ENCODE measurements at places on chromosomes 7 and 10. TPM values are rescaled to one million over a fixed set of nuclear protein-coding genes. Genes with fewer than 3 reads are reported as not detected.

FGFBP3 gene
- total RNA-seq = 1.6 TPM

LGI1 gene
- total RNA-seq = not detected

H2BK1 gene
- not detected for total RNA-seq

DNA sequence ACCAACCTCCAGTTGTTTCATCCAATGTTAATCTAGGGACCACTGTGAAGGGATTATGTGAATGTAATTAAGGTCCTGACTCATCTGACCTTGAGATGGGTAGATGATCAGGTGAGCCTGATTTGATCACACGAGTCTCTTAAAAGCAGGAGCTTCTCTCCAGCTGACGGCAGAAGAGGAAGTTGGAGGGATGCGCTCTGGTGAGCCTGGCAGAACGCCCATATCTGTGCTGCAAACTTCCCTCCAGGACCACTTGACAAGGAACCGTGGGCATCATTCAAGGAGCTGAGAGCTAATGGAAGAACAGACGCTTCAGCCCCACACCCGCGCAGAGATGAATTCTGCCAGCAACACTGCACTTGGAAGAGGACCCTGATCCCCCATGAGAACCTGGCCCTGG is 642.4 kb downstream of the TNS3 start:
- H3K27ac ChIP-seq = no peak overlapping the region
- H3K4me3 ChIP-seq = no peak overlapping the region

- no peaks in the 10 kb centered on the region for H3K4me1 ChIP-seq
- peaks cover 2% of the 10 kb centered on the region for H3K27me3 ChIP-seq
- DNase-seq = no peak
- H3K27ac ChIP-seq = no peak overlapping the region
Measured at GRCh38 chr7:47373871-47374451, 207.9 kb downstream of the TNS3 start.

GRCh38 chr10:132881186-132881920 is 61.0 kb downstream of the CFAP46 start:
- DNase-seq = no peak
- H3K27ac ChIP-seq = no peak overlapping the region
- H3K36me3 ChIP-seq = no peaks in the 10 kb centered on the region

- no peak for DNase-seq
- H3K27ac ChIP-seq = no peak overlapping the region
- H3K4me1 ChIP-seq = peaks cover 2% of the 10 kb centered on the region
- H3K27me3 ChIP-seq = no peaks in the 10 kb centered on the region
Measured at GRCh38 chr10:97718659-97719142, 5.2 kb downstream of the MARVELD1 start.

GRCh38 chr10:102612964-102613275 is 31.4 kb upstream of the TRIM8 start:
- peak overlapping the region; percentile 92 for H3K27ac ChIP-seq
- H3K4me1 ChIP-seq = peaks cover 47% of the 10 kb centered on the region
- H3K36me3 ChIP-seq = peaks cover 1% of the 10 kb centered on the region
- H3K27me3 ChIP-seq = no peaks in the 10 kb centered on the region
- peak; percentile 70 for DNase-seq

DNA sequence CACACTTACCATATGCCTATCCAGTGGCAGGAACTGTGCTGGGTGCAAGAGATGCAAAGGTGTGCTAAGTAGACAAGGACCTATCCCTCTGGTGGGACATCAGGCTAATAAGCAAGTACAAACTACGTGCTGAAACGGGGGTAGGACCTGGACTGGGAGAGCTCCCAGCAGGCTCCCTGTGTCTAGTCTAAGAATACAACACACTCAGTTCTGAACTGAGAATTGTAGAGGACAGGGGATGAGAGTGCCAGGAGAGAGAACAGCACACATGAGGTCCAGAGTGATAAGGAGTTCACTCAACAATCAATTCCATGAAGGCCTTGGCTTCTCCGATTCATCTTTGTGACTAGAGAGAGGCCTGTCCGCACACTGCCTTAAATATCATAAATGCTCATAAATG is 253.7 kb downstream of the ELMO1 start:
- no peak overlapping the region for H3K4me3 ChIP-seq
- H3K36me3 ChIP-seq = peaks cover 23% of the 10 kb centered on the region

DNA sequence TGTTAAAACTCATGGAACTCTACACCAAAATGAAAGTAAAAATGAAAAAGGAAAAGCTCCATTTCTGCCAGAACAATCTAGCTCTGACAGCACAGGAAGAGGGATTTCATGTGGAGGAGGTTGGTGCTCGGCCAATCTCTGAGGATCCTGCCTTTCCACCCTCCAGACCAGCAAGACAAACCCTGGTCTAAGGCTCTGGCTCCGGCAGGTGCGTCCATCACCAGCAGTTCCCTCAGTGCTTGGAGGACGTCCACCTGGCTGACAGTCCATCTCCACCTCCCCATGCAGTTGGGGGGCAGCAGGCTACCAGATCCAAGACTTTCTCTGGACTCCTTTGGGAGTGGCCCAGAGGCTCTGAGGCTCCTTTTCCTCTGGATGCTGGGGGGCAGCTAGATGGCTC is 25.0 kb upstream of the LOXL4 start:
- no peak overlapping the region for H3K27ac ChIP-seq
- H3K4me3 ChIP-seq = no peak overlapping the region
- no peak for DNase-seq
- H3K4me1 ChIP-seq = no peaks in the 10 kb centered on the region
- H3K36me3 ChIP-seq = no peaks in the 10 kb centered on the region
- H3K27me3 ChIP-seq = peaks cover 12% of the 10 kb centered on the region

- no peak overlapping the region for H3K4me3 ChIP-seq
- H3K36me3 ChIP-seq = no peaks in the 10 kb centered on the region
- DNase-seq = no peak
Measured at GRCh38 chr7:118734541-118734940, 510.0 kb downstream of the ANKRD7 start.

DNA sequence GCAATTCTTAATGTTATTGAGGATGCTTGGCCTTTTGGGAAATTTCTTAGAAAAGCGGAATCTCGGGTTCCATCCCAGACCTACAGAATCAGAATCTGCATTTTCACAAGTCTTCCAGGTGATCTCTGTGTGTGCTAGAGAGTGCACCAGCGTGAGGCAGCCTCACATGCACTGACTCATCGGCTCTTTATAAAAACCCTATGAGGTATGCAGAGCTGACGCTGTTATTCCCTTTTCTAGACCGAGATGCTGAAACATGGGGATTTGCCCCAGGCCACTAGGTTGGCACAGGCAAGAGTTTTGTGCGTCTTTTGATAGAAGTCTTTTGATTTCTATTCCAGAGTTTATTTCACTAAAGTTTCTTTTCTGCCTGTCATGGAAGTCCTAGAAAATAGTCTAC is 61.2 kb downstream of the CDCA7L start:
- DNase-seq = no peak
- no peaks in the 10 kb centered on the region for H3K4me1 ChIP-seq
- H3K4me3 ChIP-seq = no peak overlapping the region
- H3K27ac ChIP-seq = no peak overlapping the region
- no peaks in the 10 kb centered on the region for H3K36me3 ChIP-seq

GRCh38 chr10:35070521-35070920 is 19.6 kb downstream of the CUL2 start:
- no peaks in the 10 kb centered on the region for H3K27me3 ChIP-seq
- H3K27ac ChIP-seq = no peak overlapping the region
- peaks cover 14% of the 10 kb centered on the region for H3K4me1 ChIP-seq
- no peak for DNase-seq
- H3K4me3 ChIP-seq = no peak overlapping the region

- peak overlapping the region; percentile 3 for H3K4me3 ChIP-seq
- peak overlapping the region; percentile 70 for H3K27ac ChIP-seq
- H3K27me3 ChIP-seq = peaks cover 1% of the 10 kb centered on the region
- DNase-seq = peak; percentile 76
- H3K4me1 ChIP-seq = peaks cover 43% of the 10 kb centered on the region
Measured at GRCh38 chr10:113961182-113962031, 82.3 kb upstream of the ADRB1 start.

DNA sequence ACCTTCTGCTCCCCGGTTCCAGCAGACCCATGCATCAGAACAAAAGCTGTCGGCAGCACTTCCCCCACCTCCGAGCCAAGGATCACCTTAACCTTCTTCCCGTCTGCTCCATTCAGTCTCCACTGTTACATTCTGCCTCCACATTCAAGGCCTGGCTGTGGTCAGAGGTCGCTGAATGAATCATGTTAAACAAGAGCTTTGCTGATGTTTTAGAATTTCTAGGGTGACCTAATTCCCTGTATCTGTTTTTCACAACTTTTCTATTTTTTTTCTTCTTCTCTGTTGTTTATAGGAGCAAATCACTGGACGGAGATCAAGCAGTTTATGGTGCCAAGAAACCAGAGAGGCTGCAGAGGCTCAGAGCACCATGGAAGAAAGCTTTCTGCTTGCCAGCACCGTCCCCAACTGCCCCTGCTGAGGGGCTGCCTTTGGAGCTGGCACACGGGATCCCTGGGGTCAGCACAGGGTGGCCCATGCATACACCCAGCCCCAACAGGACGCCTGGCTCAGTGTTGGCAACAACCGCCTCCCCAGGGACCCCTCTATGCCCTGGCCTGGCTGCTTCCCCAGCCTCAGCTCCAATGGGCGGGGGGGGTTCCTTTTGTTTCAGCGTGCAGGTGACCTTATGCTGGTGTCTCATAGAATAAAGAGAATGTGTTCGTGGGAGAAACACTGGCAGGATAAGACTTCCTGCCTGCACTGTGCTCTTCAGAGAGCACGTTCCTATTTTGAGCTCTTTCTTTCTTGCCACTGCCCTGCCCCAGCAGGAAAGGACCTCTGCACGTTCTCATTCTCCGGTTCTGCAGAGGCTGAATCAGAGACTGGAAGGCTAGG is 182.7 kb upstream of the LYZL2 start:
- H3K36me3 ChIP-seq = no peaks in the 10 kb centered on the region
- H3K27me3 ChIP-seq = no peaks in the 10 kb centered on the region
- no peak overlapping the region for H3K4me3 ChIP-seq
- peaks cover 24% of the 10 kb centered on the region for H3K4me1 ChIP-seq

DNA sequence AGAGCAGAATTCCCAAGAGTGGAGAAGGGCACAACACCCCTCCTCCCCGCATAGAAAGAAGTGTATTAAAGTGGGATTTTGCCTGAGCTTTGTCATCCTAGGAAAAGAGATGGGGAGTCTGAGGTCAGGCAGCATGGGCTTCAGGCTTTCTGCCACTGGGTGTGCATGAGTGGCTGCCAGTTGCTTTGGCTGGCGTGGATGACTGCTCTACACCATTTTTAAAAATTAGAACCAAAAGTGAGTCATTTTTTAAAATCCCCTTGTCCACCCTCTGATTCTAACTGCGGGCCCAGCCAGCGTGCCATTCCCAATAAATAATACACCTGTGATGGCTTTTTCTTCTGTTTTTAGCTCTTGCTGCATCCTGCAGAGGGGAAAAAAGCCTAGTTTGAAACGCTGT is 13.4 kb downstream of the SLC29A3 start:
- H3K36me3 ChIP-seq = no peaks in the 10 kb centered on the region
- no peak overlapping the region for H3K27ac ChIP-seq
- no peaks in the 10 kb centered on the region for H3K27me3 ChIP-seq
- H3K4me3 ChIP-seq = no peak overlapping the region

- H3K36me3 ChIP-seq = no peaks in the 10 kb centered on the region
- no peak overlapping the region for H3K27ac ChIP-seq
- no peaks in the 10 kb centered on the region for H3K4me1 ChIP-seq
- DNase-seq = no peak
- H3K4me3 ChIP-seq = no peak overlapping the region
Measured at GRCh38 chr10:120455004-120455403, 2.0 kb upstream of the PLPP4 start.

DNA sequence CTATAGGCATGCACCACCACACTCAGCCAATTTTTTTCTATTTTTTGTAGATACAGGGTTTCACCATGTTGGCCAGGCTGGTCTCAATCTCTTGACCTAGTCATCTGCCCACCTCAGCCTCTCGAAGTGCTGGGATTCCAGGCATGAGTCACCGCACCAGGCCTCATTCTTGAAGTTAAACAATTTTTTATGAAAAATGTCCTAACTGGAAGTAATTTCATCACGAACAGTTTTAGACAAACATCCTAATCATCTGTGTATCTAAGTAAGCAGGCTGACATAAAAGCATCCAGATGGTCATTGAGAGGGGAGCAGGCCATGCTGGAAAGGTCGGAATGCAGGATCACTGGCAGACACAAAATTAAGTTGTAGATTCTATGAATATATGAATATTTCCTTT is 269.1 kb downstream of the ZMYND11 start:
- H3K4me1 ChIP-seq = no peaks in the 10 kb centered on the region
- H3K27ac ChIP-seq = no peak overlapping the region
- no peaks in the 10 kb centered on the region for H3K27me3 ChIP-seq
- peaks cover 3% of the 10 kb centered on the region for H3K36me3 ChIP-seq
- no peak for DNase-seq

DNA sequence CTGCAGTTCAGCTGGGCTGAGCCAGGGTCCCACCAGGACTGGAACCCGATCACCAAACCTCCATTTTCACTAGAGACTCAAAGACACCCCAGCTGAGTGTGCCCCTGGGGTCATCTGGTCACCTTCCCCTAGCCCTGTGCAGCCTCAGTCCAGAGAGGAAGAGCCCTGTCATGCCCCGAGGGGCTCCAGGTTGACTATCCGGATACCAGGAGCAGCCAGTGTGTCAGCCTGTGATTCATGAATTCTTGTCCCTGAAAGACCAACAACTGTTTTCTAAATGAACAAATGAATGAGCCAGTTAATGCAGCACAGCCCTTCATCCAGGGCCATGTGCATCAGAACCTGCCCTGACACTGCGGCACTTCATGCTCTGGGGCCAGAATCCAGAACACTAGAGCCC is 201.9 kb upstream of the TCERG1L start:
- no peaks in the 10 kb centered on the region for H3K4me1 ChIP-seq
- H3K27me3 ChIP-seq = no peaks in the 10 kb centered on the region
- DNase-seq = no peak
- H3K36me3 ChIP-seq = no peaks in the 10 kb centered on the region
- no peak overlapping the region for H3K27ac ChIP-seq

DNA sequence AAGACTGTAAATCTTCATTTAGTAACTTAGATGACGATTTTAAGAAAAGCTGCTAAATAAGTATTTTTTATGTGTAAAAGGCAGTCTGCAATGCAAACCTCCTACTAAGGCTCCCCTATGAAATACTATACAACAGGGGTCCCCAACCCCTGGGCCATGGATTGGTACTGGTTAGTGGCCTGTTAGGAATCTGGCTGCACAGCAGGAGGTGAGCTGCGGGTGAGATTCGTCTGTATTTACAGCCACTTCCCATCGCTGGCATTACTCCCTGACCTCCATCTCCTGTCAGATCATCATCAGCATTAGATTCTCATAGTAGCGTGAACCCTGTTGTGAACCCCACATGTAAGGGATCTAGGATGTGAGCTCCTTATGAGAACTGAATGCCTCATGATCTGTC is 580.4 kb downstream of the MAGI2 start:
- no peak for DNase-seq
- no peaks in the 10 kb centered on the region for H3K27me3 ChIP-seq
- no peak overlapping the region for H3K4me3 ChIP-seq
- H3K4me1 ChIP-seq = no peaks in the 10 kb centered on the region
